ENCODE measurements at places on chromosomes 2 and 18.

DNA sequence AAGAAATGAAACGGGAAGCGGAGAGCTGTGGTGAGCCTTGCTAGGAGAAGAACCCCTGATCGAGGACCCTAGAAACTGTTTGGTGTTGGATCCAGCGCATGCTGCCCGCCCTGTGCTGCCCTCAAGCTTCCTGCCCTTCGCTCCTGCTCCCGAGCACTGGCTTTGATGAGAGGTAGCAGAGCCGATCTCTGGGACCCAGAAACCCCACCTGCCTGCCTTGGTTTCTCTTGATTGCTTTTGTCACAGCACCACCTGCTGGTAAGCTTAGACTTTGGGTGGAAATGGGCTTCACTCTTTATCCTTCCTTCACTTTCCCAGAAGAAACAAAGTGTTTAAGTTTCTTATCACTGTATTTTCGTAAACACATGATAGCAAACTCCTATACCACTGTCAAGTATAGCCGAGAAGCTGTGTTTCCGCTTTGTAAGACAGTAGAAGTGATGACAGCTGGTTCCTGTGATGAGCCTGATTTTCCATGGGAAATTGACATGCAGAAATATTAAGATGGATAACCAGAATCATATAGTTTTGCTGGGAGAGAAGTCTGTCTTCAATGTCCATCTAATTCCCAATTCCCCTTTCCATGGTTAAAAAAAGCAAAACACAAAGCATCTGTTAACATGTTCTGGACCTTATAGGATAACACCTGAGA, 267.4 kb downstream of the PHLPP1 start:
- DNase-seq: peak; percentile 73

- DNase-seq: peak; percentile 10
Observed at GRCh38 chr2:75356865-75357264, 157.5 kb upstream of the TACR1 start.

GRCh38 chr18:50906843-50907242, 27.9 kb downstream of the ME2 start:
- DNase-seq: no peak

DNA sequence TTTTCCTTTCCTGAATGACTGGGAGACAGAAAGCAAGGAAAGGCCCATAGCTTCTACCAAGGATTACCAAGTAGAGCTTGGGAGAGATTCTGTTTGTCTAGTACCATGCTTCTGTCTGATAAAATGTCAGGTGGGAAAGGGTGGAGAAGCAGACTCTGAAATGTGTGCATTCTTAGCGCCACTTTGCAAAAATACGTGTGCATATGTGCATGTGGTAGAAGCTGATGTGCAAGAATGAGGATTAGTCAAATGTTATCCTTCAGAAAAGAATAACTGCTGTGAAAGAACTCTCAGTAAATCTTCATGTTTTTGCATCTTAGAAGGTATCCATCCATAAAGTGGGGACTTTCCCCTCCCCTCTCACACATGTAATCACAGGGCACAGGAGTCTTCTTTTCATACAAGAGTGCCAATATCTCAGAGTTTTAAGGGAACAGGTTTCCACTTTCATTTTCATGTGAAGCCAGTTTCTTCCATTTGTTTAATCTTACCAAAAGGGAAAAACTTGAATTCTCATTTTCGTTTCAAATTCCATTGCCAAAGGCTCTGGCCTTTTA, 15.4 kb upstream of the DGKD start:
- DNase-seq: no peak

GRCh38 chr2:12960671-12961070, 243.9 kb downstream of the TRIB2 start:
- no peak for DNase-seq

DNA sequence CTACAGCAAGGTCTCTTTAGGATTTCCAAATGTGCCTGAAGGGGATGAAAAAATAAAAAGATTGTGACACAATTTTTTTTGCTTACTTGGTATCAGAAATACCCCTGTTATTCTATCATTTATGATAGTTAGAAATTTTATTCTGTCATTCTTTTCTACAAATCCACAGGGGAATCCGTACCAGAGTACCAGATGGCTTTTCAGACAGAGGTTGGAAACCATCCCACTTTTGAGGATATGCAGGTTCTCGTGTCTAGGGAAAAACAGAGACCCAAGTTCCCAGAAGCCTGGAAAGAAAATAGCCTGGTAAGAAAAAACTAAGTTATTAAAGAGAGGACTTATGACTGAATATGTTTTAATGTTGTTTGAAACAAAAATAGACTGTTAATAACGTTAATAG, 92.6 kb upstream of the FAM117B start:
- DNase-seq: no peak

DNA sequence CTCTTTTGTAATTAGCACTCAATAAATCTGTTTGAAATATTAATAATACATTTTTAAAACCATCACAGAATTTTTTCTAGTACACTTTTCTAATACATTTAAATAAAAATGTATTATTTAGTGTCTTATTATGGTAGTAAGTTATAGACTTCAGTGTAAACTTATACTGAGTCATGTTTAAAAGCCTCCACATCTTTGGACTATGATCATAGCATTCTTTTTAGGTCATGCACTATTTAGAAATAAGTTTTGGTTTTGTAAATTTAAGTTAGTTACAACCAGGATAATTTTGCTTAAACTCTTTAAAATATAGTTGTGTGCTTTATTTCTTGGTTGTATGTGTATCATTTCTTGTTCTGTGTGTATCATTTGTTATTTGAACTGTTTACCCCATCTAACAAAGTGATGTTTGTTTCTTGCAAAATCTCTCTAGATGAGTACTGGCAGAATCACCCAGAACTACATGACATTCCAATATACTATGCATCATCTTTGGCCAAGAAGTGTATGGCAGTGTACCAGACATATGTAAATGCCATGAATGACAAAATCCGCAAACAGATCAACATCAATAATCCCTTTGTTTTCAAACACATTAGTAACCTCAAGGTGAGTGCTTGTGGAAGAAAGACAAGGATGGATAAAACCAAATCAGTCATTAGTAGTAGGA, 16.7 kb downstream of the CPSF3 start:
- no peak for DNase-seq

- DNase-seq: no peak
Observed at GRCh38 chr2:66034467-66034866, 400.5 kb upstream of the MEIS1 start.

GRCh38 chr2:27294928-27295327, 12.7 kb downstream of the TRIM54 start:
- DNase-seq: no peak

- no peak for DNase-seq
Observed at GRCh38 chr2:12052796-12053195, 306.4 kb downstream of the LPIN1 start.

- DNase-seq: no peak
Observed at GRCh38 chr2:15638720-15639119, 47.1 kb downstream of the DDX1 start.

- DNase-seq: peak; percentile 96
Observed at GRCh38 chr2:99507937-99508818, 18.4 kb upstream of the REV1 start.

DNA sequence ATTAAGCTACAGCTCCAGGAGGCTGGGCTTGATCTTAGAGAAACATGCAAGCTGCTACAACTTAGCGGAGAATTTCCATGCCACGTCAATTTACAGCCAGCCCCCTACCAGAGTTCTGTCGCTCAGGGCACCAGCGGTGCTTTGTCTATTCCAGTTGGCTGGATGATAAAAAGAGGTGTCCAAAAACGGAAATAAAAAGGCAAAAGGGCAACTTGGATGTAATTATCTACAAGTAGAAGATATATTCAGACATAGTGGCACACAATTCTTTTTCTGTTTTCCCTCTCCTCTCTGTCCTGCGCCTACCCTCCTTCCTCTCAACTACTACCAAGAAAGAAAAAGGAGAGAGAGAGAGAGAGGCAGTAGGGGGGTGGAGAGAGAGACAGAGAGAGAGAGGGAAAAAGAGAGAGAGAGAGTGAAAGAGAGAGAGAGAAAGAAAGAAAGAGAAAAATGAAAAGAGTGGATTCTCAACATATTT, 363 bp upstream of the RFTN2 start:
- DNase-seq: no peak

- no peak for DNase-seq
Observed at GRCh38 chr2:72840066-72840465, 14.2 kb upstream of the EXOC6B start.

GRCh38 chr2:187055463-187055862, 206.5 kb upstream of the ZSWIM2 start:
- peak; percentile 30 for DNase-seq

DNA sequence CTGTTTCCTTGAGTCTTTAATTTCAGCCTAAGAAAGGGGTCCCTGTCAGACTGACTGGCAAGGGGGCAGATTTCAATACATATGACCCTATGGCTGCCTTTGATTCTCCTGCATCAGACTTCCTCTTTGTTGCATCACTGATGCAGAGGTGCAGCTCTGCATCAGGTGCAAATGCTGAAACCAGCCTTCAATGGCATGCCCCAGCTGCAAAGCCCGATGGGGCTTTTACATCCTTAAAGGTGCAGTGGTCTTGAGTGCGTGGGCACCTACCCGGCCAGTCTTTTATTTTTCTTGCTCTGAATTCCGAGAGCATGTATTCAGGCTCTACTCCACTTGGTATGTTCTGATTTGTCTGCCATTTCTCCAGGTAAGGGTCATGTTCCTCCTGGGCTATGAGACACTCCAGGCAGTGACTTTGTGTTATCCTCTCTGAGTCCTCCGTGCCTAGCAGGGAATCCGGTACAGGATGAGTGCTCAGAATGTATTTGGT, 169.5 kb downstream of the MYCN start:
- no peak for DNase-seq

DNA sequence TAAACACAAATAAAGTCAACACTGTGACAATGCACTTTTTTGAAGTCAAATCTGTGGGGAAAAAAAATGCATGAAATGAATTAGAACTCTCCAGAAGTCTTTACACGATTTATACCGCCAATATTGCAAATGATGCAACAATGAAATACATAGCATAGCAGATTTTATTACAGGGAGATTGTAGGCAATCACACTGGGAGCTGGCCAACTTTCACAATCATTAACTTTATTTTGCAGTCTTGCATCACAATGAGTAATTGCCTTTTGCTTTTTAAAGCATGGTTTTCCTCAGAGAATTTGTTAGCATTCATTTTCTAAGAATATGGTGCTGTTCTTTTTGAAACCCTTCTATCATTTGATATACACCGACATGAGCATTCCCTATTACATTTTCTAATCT, 366.4 kb upstream of the FSIP2 start:
- DNase-seq: no peak

DNA sequence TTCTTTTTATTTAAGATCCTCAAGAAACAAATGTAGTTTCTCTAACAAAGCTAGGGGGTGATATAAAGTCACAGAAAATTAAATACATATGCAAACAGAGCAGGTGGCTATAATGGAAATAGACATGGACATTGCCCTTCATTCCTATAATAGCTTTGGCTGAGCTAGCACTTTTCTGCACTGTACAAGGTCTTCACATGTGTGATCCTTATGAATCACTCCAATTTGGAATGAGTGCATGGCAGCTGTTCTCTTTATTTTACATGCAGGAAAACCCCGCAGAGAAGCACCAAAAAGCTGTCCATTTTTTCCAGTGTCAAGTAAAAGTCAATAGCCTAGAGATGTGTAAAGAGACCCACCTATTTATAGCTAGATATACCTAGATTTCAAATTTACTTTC, 747.4 kb upstream of the SLC8A1 start:
- no peak for DNase-seq

DNA sequence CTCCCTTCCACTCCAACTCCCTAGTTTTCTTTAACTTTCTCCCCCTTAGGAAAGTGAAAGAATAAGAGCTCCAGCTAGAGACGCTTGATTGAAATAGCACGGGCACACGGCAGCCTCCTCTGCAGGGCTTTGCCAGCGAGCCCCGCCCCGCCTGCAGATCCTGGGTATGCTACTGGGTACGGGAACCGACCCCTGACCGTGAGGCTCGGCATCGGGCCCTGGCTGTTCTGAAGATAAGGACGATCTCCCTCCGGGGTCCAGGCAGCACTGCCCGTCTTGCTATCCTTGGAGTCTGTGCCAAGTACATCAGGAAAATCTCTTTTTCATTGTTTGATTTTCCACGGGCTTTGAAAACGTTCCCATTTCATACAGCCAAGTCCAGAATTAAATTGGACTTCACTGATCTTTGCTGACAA, 284.5 kb downstream of the MTX2 start:
- DNase-seq: peak; percentile 78

DNA sequence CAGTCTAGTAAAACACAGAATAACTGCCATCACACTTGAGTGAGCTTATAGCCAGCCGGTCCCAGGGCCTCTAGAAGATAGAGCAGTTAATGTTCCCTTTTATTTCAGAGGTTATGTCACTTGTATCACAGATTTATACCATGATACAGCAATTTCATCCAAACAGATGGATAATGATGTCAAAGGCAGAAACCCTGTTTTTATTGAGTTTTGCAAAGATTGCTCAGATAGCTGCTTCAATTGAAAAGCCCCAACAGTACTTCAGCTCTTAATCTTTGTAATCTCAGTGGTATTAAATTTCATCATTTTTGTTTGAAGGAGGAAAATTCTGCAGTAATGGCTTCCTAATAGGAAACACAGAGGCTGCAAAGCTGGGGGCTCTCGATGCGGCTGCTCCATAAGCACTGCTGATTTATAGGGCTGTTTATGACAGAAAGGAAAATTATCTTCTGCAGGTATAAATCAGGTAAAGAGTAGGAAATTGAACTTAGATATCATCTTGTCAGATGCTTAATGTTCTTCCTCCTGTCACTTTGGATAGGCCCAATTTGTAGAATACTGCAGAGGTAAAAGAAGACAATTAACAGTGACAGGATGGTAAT, 112.3 kb downstream of the LNPK start:
- peak; percentile 97 for DNase-seq

DNA sequence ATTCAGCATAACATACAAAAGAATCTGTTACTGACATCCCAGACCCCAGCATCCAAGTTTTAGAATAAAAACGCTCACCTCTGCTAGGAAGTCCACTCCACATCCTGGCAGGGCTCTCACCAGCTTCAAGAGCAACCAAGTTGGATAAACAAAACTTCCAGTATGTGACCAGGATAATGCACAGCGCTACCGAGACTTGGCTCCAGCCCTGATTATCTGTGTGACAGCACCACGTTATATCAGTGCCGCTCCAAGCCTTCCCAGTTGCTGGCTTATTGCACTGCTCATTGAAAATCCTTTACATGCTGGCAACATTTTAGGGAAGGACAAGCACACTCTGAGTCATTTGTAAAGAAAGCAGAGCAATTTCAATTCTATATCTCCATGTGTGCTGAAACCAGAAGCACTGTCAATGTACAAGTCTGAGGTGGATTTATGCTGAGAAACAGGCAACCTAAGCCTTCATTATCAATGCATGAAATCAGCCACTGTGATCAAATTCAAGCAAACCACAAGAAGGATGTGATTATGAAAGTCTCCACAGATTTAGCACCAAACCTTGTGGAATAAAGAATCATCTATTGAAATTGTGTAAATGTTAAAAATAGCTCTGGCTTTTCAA, 115.7 kb downstream of the ZNF385B start:
- no peak for DNase-seq

DNA sequence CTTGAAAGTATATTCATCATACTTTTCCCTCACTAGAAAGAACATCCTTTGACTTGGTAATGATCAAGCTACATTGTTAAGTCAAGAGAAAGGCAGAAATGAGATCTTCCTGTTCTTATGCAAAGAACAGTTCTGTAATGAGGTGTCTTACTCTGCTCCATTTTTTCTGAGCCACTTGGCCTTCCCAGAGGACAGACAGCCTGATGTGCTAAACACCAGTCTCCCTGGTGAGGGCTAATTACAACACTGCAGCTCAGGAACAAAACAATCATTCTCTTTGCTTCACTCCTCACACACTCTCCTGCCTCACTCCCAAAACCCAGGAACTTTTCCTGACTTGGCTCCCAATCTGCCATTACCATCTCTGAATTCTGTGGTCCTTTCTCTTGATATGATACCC, 25.6 kb downstream of the TACR1 start:
- no peak for DNase-seq
